ENCODE measurements at places on chromosomes 3 and 15.

- DNase-seq = no peak
These were observed 6.4 kb downstream of the TMEM207 start for GRCh38 chr3:190443257-190443656.

GRCh38 chr3:89171687-89172545 is 64.5 kb downstream of the EPHA3 start:
- no peak for DNase-seq

DNA sequence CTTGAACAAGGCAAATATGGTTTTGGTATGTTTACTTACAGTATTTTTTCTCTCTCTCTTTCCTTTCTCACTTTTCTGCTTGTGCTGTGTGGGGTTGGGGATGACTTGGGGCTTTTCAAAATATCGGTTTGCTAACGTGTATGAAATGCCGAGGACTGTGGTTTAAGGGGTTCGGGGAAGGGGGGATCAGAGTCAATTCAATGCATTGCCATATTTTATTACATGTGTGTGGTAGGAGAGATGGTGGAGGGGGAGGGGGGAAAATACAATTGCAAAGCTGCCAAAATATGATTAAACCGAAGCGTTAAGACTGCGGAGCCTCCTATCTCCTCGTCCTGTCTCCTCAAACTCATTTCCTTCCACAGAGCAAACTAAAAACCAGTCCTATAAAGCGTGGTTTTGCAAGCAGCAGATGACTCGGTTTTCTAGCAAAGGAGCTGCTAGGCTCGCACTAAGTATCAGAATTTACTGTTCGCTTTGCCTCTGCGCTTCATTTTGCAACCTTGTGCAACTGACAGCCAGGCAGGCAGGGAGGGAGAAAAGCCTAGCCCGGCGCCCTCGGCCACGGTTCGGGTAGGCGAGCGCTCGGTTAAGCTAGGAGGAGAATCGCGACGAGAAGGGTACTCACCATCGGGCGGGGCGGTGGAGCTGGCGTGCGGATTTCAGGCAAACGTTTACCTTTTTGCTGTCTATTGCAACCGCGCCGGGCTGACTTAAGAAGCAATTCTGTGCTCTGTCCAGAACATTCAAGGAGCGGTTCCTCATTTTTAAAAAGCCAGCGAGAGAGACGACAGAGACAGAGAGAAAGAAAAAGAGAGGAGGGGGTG is 4.0 kb upstream of the NR2F2 start:
- DNase-seq = no peak

DNA sequence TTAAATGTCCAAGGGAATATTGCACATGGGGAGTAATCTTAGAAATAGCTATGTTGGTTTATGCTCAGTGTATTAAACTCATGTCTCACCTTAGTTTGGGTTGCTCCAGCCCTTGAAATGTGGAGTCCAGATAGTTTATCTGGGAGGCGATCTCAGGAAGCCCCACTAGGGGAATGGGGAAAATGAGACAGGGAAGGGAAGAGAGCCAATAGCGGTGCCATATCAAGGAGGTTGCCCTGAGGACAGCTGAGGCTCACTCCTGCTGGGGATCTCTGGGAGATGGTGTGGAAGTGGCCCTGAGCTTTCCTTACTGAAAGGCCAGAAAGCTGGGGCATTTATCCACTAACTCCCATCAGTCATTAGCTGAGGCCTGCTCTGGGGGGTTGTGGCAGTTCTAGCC is 43.3 kb upstream of the POLR2M start:
- DNase-seq = no peak

- no peak for DNase-seq
These were observed 6.4 kb downstream of the COL8A1 start for GRCh38 chr3:99644746-99645145.

GRCh38 chr3:42229942-42230688 is 35.9 kb downstream of the CCK start:
- DNase-seq = no peak

- no peak for DNase-seq
These were observed 12.7 kb downstream of the TAGLN3 start for GRCh38 chr3:112011376-112011940.

DNA sequence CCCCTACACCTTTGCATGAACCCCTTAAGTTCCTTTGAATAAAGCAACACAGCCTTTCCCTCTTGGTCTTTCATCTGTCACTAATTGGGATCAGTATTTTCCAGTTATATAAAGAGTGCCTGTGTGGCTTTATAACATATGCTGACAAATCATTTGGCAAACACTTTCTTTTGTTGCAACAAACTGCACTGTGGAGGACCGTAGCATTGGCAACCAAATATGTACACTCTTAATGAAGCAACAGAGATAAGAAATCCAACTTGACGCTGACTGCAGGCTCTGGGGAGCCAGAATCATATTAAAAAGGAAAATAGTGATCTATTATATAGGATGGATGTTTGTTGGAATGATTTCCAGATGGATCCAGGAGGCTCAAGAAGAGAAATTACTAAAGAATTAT is 120.1 kb upstream of the PRICKLE2 start:
- DNase-seq = no peak

DNA sequence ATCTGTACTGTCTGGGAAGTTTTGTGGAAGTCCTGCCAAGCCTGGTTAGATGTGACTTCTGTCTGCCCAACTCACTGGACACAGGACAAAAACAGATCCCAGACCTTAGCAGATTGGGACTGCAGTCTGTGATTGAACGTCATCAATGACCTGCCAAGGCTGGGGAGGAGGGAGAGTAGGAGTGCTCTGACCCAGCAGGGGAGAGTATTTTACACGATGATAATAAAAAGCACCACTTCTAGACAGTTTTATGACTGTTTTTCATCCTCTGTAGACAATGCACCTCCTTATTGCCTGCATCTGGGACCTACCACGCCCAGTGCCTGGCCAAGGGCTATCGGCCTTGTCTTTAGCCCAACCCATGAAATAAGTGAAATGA is 102.3 kb upstream of the NR2E3 start:
- DNase-seq = no peak

- no peak for DNase-seq
These were observed 2.8 kb upstream of the RNU5A-1 start for GRCh38 chr15:65292938-65293518.

GRCh38 chr3:115108614-115109013 is 38.5 kb downstream of the ZBTB20 start:
- no peak for DNase-seq

- DNase-seq = no peak
These were observed 50.8 kb upstream of the PSMD6 start for GRCh38 chr3:64074060-64074459.
